Daoy (cell line): ENCODE measurements at places on chromosomes 7 and 10. TPM values are rescaled to one million over a fixed set of nuclear protein-coding genes. Genes with fewer than 3 reads are reported as not detected.

Gene NEUROG3
- not detected in 2 replicates for total RNA-seq

Gene MUC12
- 1.4 and 8.7 TPM in 2 replicates for total RNA-seq

Gene HTR7
- 19.4 and 22.9 TPM in 2 replicates for total RNA-seq

Gene DNAJC1
- total RNA-seq, result 29.9 and 35.0 TPM in 2 replicates

Gene TAS2R4
- 0.18 and 0.69 TPM in 2 replicates for total RNA-seq

Gene AHR
- total RNA-seq, result 79.7 and 91.9 TPM in 2 replicates

DNA sequence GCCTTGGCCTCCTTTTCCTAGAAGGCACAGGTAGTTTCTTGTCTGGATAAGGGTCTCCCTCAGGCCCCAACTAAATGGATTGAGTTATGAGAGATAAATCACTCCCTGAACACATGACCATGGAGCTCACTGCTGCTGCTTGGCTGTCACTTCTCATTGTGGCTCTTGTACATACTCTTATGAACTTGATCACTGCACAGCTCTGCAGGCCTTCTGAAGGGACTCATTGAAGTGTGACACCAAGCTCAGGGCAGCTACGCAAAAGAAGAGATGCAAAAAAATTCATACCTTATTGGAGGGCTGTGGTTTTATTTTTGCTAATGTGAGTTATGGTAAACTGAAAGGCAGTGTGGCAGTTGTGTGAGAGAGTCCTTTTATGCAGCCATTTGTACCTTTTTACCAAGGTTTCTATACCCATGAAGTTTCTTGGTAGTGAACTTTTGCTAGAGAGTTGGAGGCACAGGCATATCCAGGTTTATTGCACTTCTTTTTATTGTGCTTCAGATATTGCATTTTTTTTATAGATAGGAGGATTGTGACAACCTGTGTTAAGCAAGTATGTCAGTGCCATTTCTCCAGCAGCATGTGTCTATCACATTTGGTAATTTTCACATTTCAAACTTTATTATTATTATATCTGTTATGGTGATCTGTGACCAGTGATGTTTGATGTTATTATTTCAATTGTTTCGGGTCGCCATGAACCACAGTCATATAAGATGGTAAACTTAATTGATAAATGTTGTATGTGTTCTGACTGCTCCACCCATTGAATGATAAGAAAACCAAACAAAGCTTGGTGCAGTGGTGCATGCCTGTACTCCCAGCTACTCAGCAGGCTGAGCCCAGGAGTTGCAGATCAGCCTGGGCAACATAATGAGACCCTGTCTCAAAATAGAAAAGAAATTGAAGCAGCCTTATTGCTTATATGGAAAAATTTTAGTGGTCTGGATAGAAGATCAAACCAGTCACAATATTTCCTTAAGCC, 100.6 kb downstream of the LRRC4 start:
- DNase-seq, result no peak

- DNase-seq, result no peak
These were observed 947.3 kb downstream of the IPMK start for GRCh38 chr10:57320416-57320815.

DNA sequence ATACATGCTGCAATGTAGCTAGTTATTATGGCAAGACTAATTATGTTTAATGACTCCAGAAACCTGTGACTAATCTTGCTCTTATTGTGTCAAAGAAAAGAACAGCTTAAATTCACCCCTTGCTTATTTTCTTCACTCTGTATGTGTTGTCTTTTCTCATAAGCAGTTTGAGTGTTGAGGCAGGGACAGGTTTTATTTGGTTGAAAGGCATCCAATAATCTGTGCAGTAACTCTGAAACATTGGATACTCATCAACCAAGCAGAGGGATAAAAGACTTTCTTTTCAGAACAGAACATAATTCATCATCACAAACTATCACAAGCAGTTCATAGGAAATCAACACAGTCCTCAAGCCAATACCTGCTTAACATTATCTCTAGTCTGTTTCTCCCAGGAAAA, 797.6 kb upstream of the MBL2 start:
- DNase-seq, result no peak

DNA sequence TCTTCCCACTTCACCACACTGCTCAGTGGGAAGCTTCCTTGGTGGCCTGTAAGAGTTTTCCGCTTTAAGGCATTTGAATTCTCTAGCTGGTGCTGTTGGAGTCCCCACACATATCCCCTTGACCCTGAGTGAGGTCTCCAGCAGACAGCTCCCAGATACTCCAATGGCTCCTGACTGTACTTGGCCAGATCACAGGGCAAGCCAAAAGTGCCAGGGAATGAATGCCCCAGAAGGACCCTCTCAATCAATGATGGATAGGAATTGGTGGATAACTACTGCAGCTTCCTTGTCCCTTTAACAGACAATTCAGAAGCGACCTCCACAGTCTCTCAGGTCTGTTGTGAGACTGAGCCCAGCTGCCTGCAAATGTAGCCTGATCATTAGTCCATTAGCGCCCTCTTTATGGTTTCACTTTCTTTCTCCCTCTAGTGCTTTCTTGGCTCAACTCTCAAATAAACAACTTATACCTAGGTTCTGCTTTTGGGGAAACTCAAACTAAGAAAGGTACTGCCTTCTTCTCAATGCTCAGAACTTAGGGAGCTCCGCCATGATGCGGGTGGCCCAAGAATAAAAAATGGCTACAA, 283.0 kb downstream of the TCF7L2 start:
- no peak for DNase-seq

- DNase-seq, result no peak
These were observed 42.1 kb upstream of the INSIG1 start for GRCh38 chr7:155255621-155256020.

DNA sequence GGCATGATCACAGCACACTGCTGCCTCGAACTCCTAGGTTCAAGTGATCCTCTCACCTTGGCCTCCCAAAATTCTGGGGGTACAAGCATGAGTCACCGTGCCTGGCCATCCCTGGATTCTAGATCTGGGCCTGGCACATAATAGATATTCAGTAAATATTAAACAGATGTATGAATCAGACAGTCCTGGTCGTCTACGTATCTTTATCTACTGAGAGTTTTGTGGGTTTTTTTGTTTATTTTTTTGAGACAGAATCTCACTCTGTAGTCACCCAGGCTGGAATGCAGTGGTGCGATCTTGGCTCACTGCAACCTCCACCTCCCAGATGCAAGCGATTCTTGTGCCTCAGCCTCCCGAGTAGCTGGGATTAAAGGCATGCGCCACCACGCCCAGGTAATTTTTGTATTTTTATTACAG, 24.3 kb upstream of the ITGB1 start:
- DNase-seq, result peak; percentile 82

DNA sequence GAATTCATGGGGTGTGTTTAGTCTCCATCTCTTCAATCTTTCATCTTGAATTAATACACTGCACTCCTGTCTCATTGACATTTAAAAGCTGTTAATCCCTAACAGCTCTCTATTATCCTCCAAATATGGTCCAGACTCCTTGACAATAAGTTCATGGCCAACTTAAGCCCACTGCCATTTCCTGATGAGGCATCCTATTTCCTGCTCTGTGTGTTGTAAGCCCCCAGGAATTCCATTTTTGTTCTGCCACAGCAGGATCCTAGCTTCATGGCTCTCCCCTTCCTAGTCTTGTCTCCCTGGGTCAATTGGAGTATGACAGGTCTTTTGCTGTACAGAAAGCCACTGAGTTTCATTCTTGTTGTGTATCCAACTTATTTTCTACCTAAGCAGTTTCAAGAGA, 218.8 kb downstream of the OTUD1 start:
- DNase-seq, result no peak

DNA sequence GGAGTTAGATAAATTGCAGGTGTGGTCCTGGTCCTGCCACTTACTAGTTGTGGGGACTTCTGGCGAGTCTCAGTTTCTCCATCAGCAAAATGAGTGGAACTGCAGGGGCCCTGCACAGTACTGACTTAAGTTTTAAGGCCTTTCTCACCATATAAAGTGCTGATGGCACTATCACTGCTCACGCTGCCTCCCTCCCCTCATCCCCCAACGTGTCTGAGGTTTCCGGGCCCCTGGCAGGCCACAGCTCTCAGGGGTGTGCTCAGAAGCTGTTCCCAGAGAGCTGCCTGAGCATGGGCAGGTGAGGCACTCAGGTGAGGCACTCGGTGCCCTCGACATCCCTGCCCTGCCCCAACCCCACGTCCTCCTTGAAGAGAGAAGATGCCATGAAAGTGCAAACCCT, 74.2 kb downstream of the VOPP1 start:
- no peak for DNase-seq

DNA sequence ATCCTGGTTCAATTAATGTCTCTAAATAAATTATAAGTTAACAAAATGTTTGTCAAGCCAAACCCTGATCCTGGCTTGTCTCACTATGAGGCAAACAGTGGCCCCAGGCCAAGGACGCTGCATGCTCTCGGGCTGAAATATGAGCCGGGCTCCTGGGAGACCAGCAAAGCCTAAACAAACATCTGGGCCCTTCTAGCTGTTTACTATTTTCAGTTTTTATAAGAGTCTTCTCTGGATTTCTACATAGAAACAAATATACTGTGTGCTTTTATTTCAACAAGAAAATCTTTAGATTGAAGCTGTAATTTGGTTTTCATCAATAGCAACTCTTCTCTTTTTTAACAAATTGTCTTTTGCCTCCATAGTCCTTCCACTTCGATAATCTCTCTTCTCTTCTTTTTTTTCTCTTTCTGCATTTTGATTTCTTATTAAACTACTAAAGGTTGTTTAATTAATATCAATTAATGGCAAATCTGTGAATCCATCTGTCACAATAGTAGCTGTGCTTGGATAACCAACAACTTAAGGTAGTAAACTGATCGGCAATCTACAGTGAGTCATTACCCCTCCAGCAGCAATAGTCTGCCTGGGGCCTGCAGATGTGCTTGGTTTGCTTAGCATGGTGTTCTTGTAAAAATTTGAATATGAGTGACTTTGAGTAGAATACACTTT, 83.3 kb upstream of the DNAJC1 start:
- peak; percentile 68 for DNase-seq

DNA sequence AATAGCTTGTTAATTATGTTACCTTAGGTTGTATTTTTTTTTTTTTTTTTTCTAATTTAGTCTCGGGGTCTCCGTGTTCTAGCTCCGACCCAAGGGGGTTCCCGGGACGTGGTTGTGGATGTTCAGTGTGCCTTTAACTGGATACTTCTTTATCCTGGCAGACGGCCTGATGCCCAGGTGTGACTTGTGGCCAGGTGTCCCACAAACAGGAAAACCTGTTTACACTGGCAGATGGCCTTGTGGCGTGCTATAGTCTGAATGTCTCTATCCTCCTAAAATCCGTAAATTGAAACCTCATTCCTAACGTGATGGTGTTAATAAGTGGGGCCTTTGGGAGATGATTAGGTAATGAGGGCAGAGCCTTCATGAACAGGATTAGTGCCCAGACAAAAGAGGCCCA, 546.4 kb upstream of the C7orf33 start:
- DNase-seq, result no peak

DNA sequence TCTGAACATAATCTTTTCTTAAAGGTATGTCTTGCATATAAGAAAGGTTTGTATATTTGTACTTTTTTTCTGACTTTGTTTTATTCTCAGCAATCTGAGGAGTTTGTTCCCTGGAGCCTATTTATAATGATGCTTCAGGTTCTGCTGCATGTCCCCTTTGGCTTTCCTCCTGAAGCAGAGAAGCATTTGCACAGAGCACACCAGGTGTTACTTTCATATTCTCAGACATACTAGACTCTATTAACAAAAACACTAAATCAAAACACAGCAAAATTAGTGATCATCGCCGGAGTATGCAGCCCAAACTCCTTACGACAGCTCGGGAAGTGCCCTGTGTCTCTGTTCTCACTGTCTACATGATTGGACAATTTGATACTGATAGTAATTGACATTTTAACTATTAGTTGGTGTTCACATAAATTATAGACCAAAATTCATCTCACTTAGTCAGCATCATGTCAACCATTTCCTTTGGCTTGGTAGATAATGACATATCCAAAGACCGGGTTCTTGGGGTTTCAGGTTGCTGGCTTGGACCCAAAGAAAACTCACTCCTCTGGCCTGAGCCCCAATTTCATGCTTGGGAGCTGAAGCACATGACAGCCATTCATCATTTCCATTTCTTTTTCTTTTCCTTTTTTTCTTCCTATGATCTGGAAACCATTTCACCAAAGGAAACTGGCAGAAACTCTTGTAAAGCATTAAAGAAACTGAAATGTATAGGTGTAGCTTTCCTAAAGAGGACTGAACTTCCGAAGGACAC, 400.1 kb upstream of the NRP1 start:
- peak; percentile 57 for DNase-seq
